ENCODE measurements at places on chromosomes 11 and 22. TPM values are rescaled to one million over a fixed set of nuclear protein-coding genes. Genes with fewer than 3 reads are reported as not detected.

The GAL3ST3 gene
- total RNA-seq = 21.3 TPM

- no peaks in the 10 kb centered on the region for H3K27me3 ChIP-seq
- peak; percentile 33 for DNase-seq
- H3K27ac ChIP-seq = no peak overlapping the region
These were observed 39.7 kb downstream of the ME3 start for GRCh38 chr11:86632499-86633269.

DNA sequence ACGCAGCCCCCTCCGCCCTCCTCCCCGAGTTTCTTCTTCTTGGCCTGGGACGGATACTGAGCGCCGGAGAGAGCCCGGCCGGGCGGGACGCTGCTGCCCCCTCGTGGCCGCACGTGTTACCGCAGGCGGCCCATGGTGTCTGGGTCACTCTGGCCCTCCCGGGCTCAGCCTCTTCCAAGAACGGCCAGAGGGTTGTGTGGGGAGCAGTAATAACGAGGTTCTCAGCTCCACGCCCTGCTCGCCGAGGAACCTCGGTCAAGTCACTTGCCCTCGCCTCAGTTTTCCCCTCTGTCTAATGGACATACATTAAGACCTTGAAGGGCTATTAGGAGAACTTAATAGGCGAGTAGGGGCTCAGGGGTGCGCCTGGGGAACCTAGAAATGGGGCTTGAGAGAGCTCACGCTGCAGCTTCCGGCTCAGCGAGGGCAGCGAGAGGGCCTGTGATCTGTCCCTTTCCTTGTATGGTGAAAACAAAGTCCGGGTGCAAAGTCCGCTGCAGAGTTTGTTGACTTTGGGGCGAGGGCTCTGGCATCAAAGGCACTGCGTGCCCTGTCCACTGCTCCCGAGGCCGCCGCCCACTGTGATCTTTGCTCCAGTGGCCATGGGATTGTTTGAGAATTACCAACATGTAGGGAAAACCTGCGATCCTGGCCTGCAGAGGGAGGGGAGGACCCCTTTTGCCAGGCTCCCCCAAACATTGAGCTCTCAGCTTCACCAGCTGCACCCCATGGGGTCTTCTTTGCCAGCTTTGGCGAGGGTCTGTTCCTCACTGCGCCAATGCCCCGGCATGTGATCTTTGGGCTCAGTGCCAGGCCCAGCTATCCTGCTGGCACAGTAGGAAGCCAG lies 14.4 kb upstream of the LRP5 start:
- peak; percentile 87 for DNase-seq
- H3K4me1 ChIP-seq = no peaks in the 10 kb centered on the region
- H3K27ac ChIP-seq = no peak overlapping the region
- no peak overlapping the region for H3K4me3 ChIP-seq
- peaks cover 2% of the 10 kb centered on the region for H3K27me3 ChIP-seq

DNA sequence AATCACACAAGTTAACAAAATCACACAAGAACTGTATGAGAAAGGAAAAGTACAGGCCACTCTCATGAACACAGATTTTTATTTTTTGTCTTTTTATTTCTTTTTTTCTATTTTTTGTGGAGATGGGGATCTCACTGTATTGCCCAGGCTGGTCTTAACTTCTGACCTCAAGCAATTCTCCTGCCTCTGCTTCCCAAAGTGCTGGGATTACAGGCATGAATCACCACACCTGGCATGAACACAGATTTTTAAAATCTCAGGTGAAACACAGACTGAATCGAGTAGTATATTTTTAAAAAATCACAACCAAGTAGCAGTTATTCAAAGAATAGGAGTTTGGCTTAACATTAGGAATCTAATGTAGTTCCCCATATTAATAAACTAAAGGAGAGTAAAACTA lies 18.3 kb downstream of the RNF169 start:
- no peak for DNase-seq
- H3K27ac ChIP-seq = no peak overlapping the region
- H3K36me3 ChIP-seq = peaks cover 9% of the 10 kb centered on the region
- peaks cover 3% of the 10 kb centered on the region for H3K4me1 ChIP-seq
- H3K27me3 ChIP-seq = no peaks in the 10 kb centered on the region

DNA sequence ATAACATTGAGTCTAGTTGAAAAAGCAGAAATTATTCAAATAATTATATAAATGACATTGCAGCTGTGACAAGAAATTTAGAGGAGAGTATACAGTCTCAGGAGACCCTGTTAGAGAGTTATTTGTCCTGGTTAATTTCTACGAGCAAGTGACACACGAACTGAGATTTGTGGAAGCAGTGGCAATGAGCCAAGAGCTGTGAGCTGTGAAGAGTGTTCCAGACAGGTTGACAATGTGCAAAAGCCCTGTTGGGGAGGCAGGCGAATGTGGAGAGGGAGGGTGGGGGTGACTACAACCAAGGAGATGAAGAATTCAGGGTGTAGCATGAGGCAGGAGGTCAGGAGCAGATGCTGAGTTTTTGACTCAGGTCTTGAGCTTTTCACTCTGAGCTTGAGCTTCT lies 620.2 kb upstream of the TENM4 start:
- H3K27me3 ChIP-seq = no peaks in the 10 kb centered on the region
- no peaks in the 10 kb centered on the region for H3K36me3 ChIP-seq
- no peak overlapping the region for H3K27ac ChIP-seq
- DNase-seq = no peak
- H3K4me3 ChIP-seq = no peak overlapping the region

DNA sequence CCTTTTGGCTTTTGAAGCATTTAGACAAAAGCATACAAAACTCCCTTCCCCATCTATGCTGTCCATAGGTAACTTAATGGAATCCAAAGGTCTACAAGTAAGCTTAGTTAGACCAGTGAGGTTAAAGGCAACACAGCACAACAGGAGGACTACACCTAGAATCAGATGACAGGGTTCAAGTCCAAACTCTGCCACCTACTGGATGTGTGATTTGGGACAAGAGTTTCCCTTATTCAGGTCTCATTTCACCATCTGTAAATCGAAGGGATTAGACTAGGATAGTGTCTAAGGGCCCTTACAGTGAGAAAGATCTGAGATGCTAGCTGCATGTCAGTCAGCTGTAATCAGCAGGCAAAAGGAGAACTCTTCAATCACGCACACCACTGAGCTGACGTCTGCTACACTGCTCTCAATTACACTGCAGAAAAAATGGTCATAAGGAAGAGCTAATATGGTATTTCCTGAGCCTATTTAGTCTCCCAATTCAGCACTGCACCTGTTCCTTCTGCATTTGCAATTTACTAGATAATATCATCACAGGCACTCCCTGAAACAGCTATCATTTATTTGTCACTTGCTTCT lies 82.2 kb downstream of the SERGEF start:
- no peak overlapping the region for H3K4me3 ChIP-seq
- H3K36me3 ChIP-seq = peaks cover 10% of the 10 kb centered on the region
- H3K27me3 ChIP-seq = no peaks in the 10 kb centered on the region
- no peak for DNase-seq
- H3K4me1 ChIP-seq = peaks cover 24% of the 10 kb centered on the region

The LRRC4C gene
- total RNA-seq = 0.41 TPM

DNA sequence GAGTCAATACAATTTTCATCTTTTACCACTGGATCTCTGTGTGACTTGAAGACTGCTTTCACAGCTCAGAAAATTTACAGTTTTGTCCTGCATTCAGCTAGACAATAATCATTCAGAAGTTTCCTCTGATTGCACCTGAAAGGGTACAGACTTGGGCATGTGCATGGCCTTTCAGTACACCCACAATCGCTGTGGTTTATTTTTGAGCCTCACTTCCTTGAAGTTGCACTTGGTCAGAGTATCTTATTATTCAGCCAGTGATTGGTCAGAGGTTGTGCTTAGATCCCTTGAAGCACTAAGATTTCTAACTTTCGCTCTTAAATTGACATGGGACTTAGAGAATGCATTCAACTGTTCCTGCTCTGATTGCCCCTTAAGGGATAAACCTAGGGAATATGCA lies 508.2 kb downstream of the FAM181B start:
- H3K36me3 ChIP-seq = peaks cover 5% of the 10 kb centered on the region
- no peak overlapping the region for H3K27ac ChIP-seq
- no peaks in the 10 kb centered on the region for H3K4me1 ChIP-seq

The FAT3 gene
- 30.9 TPM for total RNA-seq

DNA sequence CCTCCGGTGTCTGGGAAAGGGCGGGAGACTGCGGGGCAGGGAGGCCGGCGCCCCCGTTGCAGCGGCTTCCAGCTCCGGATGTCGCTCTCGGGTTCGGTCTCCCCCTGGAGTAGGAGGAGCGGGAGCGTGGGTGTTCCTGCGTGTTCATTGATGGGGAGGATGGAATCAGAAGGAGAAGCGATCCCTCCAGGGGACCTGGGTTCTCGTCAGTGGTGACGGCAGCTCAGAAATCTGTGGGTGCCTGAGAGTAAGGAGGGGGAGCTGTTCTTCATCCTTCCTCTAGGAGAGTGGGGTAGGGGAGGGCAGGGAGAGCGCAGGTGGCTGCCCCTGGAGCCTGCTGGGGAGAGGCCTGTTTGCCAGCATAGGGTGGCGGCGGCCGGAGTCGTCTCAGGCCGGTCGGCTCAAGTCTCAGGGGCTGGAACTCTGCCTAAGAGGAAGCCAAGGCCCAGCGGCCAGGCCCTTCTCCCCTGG lies 1.1 kb downstream of the UBASH3B start:
- peaks cover 4% of the 10 kb centered on the region for H3K36me3 ChIP-seq
- H3K27me3 ChIP-seq = peaks cover 22% of the 10 kb centered on the region
- peak overlapping the region; percentile 93 for H3K4me3 ChIP-seq
- peak; percentile 50 for DNase-seq
- H3K27ac ChIP-seq = no peak overlapping the region

The NXPE1 gene
- total RNA-seq = not detected

The GPR83 gene
- 0.48 TPM for total RNA-seq

DNA sequence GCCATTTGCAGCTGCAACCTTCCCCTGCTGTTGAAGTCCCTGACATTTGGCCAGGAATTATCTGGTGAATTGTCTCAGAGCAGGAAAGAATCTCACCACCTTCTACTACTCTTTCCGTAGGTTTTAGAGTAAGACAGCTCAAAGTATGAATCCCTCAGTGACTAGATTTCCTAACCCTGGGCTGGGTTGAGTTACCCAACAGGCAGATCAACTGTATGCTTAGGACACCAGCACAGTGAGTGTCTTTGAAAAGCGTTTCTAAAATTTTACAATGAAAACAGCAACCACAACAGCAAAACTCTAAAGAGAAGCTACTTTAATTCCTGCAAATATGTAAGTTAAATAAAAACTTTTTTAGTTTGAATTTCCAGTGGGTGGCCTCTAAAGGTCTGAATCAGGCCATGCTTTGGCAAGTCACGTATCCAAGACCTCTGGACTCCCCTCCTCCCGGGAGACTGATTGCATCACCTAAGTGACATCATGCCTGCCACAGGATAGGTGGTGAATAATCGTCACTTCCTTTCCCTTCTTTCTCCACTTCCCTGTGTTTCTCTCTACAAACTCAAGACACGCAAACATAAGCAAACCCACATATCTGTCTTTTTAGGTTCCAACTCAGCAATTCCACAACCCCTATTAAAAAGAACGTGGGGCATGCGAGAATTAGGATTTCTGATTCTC lies 7.8 kb downstream of the OR8B12 start:
- no peak overlapping the region for H3K4me3 ChIP-seq
- no peaks in the 10 kb centered on the region for H3K27me3 ChIP-seq
- H3K36me3 ChIP-seq = no peaks in the 10 kb centered on the region
- DNase-seq = no peak
- H3K4me1 ChIP-seq = peaks cover 8% of the 10 kb centered on the region

- H3K4me1 ChIP-seq = no peaks in the 10 kb centered on the region
- no peak overlapping the region for H3K4me3 ChIP-seq
- no peak overlapping the region for H3K27ac ChIP-seq
- no peak for DNase-seq
- no peaks in the 10 kb centered on the region for H3K36me3 ChIP-seq
These were observed 234.5 kb upstream of the TBCEL start for GRCh38 chr11:120789391-120789790.

The ARHGAP42 gene
- 32.5 TPM for total RNA-seq

DNA sequence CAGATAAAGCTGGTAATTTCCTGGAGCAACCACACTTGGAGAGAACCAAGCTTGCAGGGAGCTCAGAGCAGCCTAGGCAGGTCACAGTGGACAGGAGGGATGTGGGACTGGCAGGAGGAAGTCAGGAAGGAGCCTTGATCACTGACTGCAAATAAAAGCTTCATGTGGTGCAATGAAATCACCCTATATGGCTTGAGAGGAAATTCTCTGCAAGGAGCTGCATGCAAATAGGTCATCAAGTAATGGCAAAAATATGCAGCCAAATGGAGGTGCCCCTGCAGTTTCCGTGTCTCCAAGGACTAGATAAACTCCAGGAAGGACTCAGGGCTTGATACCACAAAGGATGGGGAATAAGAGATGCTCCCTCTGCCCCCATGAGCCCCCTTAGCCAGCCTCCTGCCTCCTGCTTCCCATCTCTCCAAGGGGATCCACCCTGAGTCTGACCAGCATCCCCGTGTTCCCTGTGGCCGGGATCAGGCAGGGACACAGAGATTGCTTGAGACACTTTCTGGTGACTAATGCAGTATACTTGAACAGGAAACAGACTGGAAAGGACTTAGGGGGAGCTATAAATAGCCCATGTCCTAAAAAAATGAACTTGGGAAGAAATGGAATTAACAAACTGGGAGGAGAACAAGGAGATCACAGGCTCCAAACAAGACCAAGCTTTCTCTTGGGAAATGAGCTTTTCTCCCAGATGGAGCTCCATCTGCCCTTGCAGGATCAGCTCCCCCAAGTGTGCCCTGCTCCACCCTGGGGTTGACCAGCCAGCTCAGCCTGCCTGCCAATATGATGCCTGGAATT lies 23.9 kb upstream of the MICAL2 start:
- no peak for DNase-seq
- H3K4me3 ChIP-seq = no peak overlapping the region
- no peaks in the 10 kb centered on the region for H3K27me3 ChIP-seq
- no peaks in the 10 kb centered on the region for H3K36me3 ChIP-seq

The SERPIND1 gene
- 0.09 TPM for total RNA-seq

The IGLL1 gene
- not detected for total RNA-seq

The TRIM6 gene
- 30.2 TPM for total RNA-seq

The ESAM gene
- total RNA-seq = 0.44 TPM

DNA sequence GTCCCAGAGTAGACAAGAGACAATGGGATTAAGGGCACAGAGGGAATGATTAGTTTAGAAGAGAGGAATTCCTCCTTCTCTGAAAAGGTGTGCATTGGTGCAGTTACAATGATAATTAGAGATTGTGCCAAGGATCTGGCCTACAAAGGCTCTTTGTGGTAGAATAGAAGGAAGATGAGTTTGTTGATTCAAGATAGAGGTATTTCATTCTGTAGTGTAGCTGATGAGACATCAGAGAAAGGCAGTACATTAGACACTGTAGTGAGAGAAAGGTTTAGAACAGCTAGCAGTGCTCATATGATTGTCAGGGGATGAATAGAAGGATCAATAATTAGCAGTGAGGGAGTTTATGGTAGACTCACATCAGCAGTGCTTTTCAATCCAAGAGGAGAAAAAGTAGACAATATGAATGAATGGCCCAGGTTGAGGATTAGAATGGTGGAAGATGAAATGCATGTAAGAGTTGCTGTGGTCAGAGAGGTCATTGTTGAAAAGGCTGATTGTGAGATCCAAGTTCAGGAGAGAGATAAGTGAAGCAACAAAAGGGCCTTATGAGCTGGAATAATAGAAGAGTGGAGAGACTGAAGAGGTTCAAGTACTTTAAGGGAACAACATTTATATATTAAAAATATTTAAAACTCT lies 28.9 kb downstream of the SIK2 start:
- peaks cover 13% of the 10 kb centered on the region for H3K4me1 ChIP-seq
- H3K27ac ChIP-seq = no peak overlapping the region
- DNase-seq = no peak
- H3K36me3 ChIP-seq = no peaks in the 10 kb centered on the region
- no peak overlapping the region for H3K4me3 ChIP-seq
- no peaks in the 10 kb centered on the region for H3K27me3 ChIP-seq

The FAM180B gene
- total RNA-seq = not detected

Measured in WTC11 (cell line).